ENCODE measurements at places on chromosomes 6 and 20. TPM values are rescaled to one million over a fixed set of nuclear protein-coding genes. Genes with fewer than 3 reads are reported as not detected.

The CLPSL2 gene
- polyA plus RNA-seq: not detected

The PLCB4 gene
- polyA plus RNA-seq: 5.9 TPM

The MARCKS gene
- 21.5 TPM for polyA plus RNA-seq

The TNFRSF6B gene
- polyA plus RNA-seq: 3.0 TPM

The SCGN gene
- polyA plus RNA-seq: 0.73 TPM

The PHACTR3 gene
- polyA plus RNA-seq: 1.1 TPM

The IRAK1BP1 gene
- polyA plus RNA-seq: 10.8 TPM

The TFB1M gene
- polyA plus RNA-seq: 36.1 TPM

The ACTR5 gene
- 18.9 TPM for polyA plus RNA-seq

The FNDC11 gene
- polyA plus RNA-seq: 147 TPM

The POLH gene
- 29.5 TPM for polyA plus RNA-seq

The RAD21L1 gene
- polyA plus RNA-seq: 12.1 TPM

The WFDC10B gene
- polyA plus RNA-seq: 4.3 TPM

The CENPW gene
- polyA plus RNA-seq: 58.2 TPM

The CABLES2 gene
- 83.0 TPM for polyA plus RNA-seq

The MRPL18 gene
- 73.9 TPM for polyA plus RNA-seq

The CLDN20 gene
- 0.26 TPM for polyA plus RNA-seq

The PRPH2 gene
- polyA plus RNA-seq: 5.4 TPM

The RAB44 gene
- 0.09 TPM for polyA plus RNA-seq

The GSTA4 gene
- 63.1 TPM for polyA plus RNA-seq

The SAMD3 gene
- polyA plus RNA-seq: 11.8 TPM

The C6orf15 gene
- polyA plus RNA-seq: not detected

The GLP1R gene
- 0.09 TPM for polyA plus RNA-seq

The ZNF322 gene
- 16.3 TPM for polyA plus RNA-seq

The IDH3B gene
- polyA plus RNA-seq: 90.6 TPM

The DHX16 gene
- polyA plus RNA-seq: 109 TPM

The PRDM13 gene
- polyA plus RNA-seq: 0.16 TPM

The RRAGD gene
- 27.0 TPM for polyA plus RNA-seq

The SLC22A16 gene
- polyA plus RNA-seq: 49.5 TPM

The LHFPL5 gene
- not detected for polyA plus RNA-seq

The LAMP5 gene
- 1.7 TPM for polyA plus RNA-seq

The GRIK2 gene
- polyA plus RNA-seq: 1.1 TPM

The SCUBE3 gene
- 2.2 TPM for polyA plus RNA-seq

The FLRT3 gene
- 3.0 TPM for polyA plus RNA-seq

The LGSN gene
- polyA plus RNA-seq: 0.69 TPM

The BPIFA1 gene
- 1.6 TPM for polyA plus RNA-seq

Data from testis (tissue), 5 donors.